SK-N-MC (cell line): ENCODE measurements at places on chromosomes 11 and 22.

DNA sequence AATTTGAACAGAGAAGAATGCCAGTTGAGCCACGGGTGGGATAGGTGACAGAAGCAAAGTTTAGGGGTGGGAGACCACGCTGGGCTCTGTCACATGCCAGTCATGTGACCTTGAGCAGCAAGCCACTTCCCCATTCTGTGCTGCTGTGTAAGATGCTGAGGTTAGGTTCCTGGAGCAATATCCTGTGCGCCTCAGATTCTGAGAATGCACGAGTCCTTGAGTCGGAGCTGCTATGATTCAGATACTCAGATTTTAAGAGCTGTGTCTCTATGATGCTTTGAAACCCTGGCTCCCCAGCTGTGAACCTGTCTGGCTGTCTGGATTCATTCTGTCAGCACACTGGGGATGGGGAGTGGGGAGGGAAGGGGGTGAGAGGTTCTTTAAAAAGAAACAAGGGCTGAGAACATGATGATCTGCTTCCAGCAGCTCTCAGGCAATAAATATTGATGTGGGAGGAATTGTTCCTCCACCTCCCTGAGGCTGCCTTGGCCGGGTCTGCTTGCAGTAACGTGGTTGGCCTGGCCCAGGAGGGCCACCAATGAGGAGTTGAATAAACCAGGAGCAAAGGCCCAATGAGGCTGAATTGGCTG lies 24.0 kb downstream of the SLCO2B1 start:
- no peak for DNase-seq

DNA sequence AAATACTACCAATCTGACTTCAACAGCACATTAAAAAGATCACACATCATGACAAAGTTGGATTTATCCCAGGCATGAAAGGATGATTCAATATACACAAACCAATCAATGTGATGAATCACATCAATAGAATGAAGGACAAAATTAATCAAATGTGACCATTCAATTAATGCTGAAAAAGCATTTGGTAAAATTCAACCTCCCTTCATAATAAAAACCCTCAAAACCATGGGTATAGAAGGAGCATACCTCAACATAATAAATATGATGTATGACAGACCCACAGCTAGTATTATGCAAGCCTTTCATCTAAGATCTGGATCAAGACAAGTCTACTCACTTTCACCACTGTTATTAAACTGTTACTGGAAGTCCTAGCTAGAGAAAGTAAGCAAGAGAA lies 921.7 kb upstream of the RAG2 start:
- no peak for DNase-seq

DNA sequence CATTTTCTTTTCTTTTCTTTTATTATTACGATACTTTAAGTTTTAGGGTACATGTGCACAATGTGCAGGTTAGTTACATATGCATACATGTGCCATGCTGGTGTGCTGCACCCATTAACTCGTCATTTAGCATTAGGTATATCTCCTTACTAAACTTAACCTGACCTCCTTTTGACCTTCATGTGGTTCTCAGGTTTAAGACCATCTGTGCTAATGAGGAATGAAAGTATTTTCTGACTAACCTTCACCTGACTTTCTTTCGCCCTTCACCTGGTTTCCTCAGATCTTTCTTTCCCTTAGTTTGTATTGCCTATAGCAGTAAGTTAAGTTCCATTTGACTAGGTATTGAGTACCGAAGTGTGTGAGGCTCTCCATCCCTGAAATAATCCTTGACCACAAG lies 6.5 kb downstream of the EXPH5 start:
- DNase-seq = no peak

- DNase-seq = no peak
These were observed 83.7 kb downstream of the IGLL1 start for GRCh38 chr22:23496445-23496833.
